ENCODE measurements at places on chromosomes 2 and 18. TPM values are rescaled to one million over a fixed set of nuclear protein-coding genes. Genes with fewer than 3 reads are reported as not detected.

DNA sequence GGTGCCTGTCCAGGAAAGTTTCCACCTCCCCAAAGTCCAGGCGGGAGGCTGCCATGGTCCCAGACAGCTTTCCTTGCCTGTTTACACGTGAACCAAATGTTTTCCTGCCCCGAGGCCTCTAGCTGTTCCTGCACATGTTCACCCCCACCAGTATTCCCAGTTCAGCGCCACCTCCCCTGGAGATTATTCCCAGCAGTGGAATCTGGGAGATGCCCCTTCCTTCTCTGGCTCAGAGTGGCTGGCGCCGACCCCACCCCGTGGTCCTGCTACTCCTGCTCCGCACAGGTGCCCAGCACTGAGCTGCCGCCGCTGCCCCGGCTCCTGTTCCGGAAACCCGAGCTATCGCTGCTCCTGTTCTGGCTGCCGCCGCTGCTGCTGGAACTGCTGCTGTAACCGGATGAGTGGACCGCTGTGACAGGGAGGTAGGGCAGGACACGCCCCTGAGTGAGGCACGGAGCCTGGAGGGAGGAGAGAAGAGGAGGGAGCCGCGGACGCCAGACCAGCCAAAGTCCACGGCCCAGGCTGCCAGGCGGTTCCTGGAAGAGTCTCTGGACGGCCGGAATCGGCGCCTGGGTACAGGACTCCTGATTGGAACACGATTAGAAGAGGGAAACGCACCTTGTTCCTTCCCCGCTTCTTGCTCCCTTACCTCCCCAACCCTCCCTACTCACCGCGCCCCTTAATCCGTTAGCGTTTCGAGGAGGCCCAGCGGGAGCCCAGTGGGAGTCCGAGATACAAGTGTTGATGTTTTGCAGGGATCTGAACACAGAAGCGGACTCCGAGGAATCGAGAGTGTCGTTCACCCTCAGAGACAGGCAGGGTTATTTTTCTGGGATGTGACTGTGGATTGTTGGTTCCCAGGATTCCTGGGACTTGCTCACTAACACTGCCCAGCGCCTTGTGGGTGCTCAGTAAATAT lies at the start of gene PDE11A:
TSS of gene PDE11A (minus strand) at position 395 of the 919 bp plus-strand sequence. CDS start at position 55, 340 bp downstream.
- no peaks in the 10 kb centered on the region for H3K36me3 ChIP-seq
- peak within 1 kb of the TSS; percentile 39 for H3K4me3 ChIP-seq
- H3K4me1 ChIP-seq = no peaks in the 10 kb centered on the region
- no peak for DNase-seq

- H3K36me3 ChIP-seq = no peaks in the 10 kb centered on the region
- no peak overlapping the region for H3K27ac ChIP-seq
- DNase-seq = no peak
- H3K27me3 ChIP-seq = no peaks in the 10 kb centered on the region
Measured at GRCh38 chr2:120452131-120452530, 106.2 kb downstream of the INHBB start.

DNA sequence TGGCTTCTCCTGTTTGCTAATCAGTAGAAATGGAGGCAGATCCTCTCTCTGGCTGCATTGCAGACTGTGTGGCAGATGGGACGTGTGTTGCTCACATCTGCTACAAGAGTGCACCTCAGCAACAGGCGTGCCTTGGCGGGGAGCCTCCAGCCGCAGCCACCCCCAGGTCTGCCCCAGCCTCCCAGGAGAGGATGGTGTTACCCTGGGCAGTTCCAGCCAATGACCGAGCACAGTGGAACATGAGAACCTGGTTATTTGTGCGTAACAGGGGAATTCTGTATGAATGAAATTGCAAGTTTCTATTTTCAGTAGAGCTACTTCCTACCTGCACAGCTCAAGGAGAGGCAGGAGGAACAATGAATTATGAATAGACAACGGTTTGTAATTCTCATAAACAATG lies 130.6 kb upstream of the CBLN2 start:
- H3K27ac ChIP-seq = no peak overlapping the region
- H3K4me3 ChIP-seq = no peak overlapping the region
- DNase-seq = no peak
- no peaks in the 10 kb centered on the region for H3K4me1 ChIP-seq
- no peaks in the 10 kb centered on the region for H3K36me3 ChIP-seq
- no peaks in the 10 kb centered on the region for H3K27me3 ChIP-seq

DNA sequence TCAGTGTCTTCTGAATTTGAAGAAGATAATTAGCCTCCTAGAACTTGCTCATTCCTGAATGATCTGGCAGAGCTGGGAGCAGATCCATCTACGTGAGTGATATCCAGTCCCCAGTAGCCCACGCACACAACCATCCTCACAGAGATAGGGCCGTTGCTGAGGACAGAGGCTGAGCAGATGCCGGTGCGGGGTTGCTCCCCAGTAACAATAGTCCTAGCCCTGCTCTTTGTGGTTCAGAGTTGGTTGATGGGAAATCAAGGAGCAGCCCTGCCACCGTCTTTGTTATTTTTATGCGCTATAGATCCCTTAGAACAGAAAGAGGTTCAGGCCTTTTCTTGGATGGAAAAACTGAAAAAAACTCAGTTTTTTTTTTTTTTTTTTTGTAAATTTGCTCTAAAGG lies 69.3 kb downstream of the VWA3B start:
- DNase-seq = no peak
- H3K27ac ChIP-seq = no peak overlapping the region
- no peaks in the 10 kb centered on the region for H3K27me3 ChIP-seq
- no peaks in the 10 kb centered on the region for H3K36me3 ChIP-seq

DNA sequence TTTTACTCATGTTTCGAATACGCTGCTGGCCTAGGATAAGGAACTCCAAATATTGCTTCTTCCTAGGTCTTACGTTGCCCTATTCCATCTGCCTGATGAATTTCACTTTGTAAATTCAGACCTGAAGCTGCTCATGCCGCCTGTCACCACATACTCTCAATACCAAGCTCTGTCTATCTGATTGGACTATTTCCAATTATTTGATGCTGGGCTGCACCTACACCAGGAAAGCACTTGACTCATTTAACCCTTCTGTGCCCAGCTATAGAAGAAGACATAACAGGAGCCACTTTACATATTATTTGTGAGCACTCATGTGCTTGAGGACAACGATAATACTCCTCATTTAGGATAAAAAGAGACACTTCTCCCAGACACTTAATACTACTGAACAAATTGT lies 1293.9 kb upstream of the LRRTM1 start:
- no peaks in the 10 kb centered on the region for H3K36me3 ChIP-seq
- no peak for DNase-seq
- H3K27me3 ChIP-seq = no peaks in the 10 kb centered on the region

DNA sequence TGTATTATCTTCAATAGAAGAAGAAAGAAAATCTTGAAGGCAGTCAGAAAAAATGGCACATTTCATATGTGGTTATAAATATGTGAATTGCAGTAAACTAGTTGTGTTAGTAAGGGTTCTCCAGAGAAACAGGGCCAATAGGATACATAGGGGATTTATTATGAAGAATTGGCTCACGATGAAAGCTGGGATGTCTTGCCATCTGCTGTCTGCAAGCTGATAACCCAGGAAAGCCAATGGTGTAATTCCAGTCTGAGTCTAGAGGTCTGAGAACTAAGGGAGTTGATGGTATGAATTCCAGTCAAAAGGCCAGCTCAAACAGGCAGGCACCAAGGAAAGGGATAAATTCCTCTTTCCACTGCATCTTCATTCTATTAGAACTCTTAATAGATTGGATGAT lies 362.4 kb downstream of the KCNJ3 start:
- no peak for DNase-seq
- no peak overlapping the region for H3K4me3 ChIP-seq
- H3K27ac ChIP-seq = no peak overlapping the region
- H3K27me3 ChIP-seq = no peaks in the 10 kb centered on the region
- H3K36me3 ChIP-seq = no peaks in the 10 kb centered on the region

- no peaks in the 10 kb centered on the region for H3K36me3 ChIP-seq
- no peak for DNase-seq
- H3K4me3 ChIP-seq = no peak overlapping the region
Measured at GRCh38 chr2:109261906-109262631, 133.1 kb downstream of the SH3RF3 start.

GRCh38 chr2:77873506-77873905 lies 351.3 kb upstream of the LRRTM4 start:
- no peak overlapping the region for H3K4me3 ChIP-seq
- H3K4me1 ChIP-seq = no peaks in the 10 kb centered on the region
- no peaks in the 10 kb centered on the region for H3K27me3 ChIP-seq
- DNase-seq = no peak
- H3K27ac ChIP-seq = no peak overlapping the region

DNA sequence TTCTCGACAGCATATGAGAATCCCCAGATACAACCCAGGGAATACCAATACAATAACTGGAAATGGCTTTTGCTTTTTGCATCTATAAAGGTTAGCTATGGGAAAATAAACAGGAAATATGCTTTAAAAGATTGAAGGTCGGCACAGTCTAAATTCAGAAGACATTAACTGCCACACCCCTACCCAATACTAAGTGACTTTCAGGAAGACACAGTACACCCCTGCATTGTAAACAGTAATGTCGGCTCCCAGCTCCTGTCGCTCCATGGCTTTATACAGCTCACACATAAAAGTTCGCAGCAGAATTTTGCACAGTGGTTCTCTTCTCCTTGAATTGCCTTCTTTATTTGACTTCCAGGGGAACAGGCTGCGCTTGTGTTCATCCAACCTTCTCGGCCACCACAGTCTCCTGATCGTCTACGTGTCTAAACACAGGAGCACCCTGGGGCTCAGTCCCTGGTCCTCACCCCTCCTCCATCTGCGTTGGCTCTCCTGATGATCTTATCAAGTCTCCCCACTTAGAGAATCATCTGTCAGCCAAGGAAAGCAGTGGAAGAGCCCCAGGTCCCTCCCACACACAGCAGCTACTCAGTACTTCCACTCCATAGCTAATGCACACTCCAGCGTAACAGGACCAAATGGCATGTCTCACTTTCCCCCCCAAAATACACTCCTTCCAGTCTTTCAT lies 22.7 kb downstream of the CYB5A start:
- H3K36me3 ChIP-seq = no peaks in the 10 kb centered on the region
- H3K4me1 ChIP-seq = no peaks in the 10 kb centered on the region
- H3K4me3 ChIP-seq = no peak overlapping the region
- no peak for DNase-seq

- no peaks in the 10 kb centered on the region for H3K27me3 ChIP-seq
- no peak for DNase-seq
- no peak overlapping the region for H3K4me3 ChIP-seq
- peaks cover 8% of the 10 kb centered on the region for H3K4me1 ChIP-seq
Measured at GRCh38 chr2:27095745-27096651, 9.4 kb downstream of the KHK start.

GRCh38 chr2:179671043-179671981 lies 190.1 kb downstream of the ZNF385B start:
- DNase-seq = no peak
- no peak overlapping the region for H3K27ac ChIP-seq
- H3K4me3 ChIP-seq = no peak overlapping the region
- no peaks in the 10 kb centered on the region for H3K27me3 ChIP-seq

DNA sequence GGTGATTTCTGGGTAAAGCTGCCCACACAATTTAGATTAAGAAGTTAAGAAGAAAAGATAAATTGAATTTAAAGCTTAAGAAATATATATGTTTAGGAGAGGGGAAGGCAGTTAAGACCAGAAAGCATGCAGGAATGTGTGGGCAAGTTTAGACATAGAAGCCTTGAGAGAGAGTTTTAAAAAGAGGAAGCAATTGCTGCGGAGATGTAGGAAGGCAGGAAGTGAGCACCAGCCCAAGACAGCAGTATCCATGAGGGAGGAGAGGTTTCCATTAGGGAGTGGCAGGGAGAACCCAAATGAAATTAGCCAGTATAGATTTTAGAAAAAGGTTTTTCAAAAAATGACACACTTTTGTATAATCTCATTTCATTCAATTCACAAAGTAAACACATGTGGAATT lies 24.3 kb downstream of the DSC2 start:
- H3K27ac ChIP-seq = no peak overlapping the region
- DNase-seq = no peak
- no peak overlapping the region for H3K4me3 ChIP-seq
- no peaks in the 10 kb centered on the region for H3K4me1 ChIP-seq
- no peaks in the 10 kb centered on the region for H3K27me3 ChIP-seq

DNA sequence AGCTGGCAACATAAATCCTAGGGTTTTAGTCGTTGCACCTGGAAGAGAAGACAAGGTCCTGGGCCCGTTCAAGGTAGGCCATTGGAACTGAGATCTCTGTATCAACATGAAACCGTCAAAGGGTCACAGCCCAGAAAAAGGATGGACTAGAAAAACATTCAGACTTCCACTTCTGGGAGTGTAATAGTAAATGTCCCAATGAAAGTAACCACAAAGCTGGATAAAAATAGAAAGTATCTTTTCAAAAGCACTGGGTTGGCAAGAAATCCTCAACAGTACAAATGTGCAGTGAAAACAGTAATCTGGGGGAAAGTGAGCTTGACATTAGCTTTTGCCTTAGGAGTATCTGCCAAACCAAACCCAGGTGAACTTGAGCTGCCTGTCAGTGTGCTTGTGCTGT lies 12.9 kb downstream of the CGREF1 start:
- no peak for DNase-seq
- no peaks in the 10 kb centered on the region for H3K36me3 ChIP-seq
- H3K27ac ChIP-seq = no peak overlapping the region
- H3K4me3 ChIP-seq = no peak overlapping the region
- peaks cover 4% of the 10 kb centered on the region for H3K27me3 ChIP-seq

DNA sequence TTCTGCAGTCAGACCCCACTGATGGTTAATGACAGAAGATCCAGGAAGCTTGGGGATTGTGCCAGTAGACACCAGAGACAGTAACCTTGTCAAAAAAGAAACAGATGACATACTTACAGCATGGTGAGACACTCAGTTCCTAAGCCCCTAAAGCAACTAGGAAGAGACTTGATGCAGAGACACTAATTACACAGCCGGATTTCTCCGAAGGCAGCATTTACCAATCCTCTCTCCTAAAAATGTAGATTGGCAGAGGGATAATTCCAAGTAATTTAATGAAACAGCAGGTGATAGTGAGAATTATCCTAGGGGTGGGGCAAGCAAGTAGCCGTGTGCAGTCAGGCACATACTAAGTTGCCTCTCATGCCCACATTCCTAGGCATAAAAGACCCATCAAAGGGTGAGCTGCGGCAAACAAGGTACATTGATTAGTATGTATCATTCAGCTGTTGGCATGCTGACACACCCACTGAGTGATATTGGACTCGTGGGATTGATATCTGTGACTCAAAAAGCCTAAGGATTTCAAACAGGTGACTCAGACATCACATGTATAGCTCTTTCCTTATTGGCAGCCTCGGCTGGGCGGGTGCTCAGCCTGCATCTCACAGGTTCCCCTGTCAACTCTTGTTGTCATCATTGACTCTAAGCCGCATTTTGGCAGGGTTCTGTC lies 296.7 kb upstream of the ATP5MC3 start:
- no peak overlapping the region for H3K4me3 ChIP-seq
- H3K27me3 ChIP-seq = no peaks in the 10 kb centered on the region
- DNase-seq = no peak
- H3K4me1 ChIP-seq = no peaks in the 10 kb centered on the region

- DNase-seq = no peak
- no peaks in the 10 kb centered on the region for H3K4me1 ChIP-seq
- H3K27me3 ChIP-seq = no peaks in the 10 kb centered on the region
- H3K4me3 ChIP-seq = no peak overlapping the region
Measured at GRCh38 chr2:30026091-30027055, 105.0 kb upstream of the ALK start.

The CMPK2 gene
- total RNA-seq = 0.62 TPM

The LRRC30 gene
- total RNA-seq = not detected

The POU3F3 gene
- not detected for total RNA-seq

The MTLN gene
- total RNA-seq = 120 TPM

The TMEM169 gene
- total RNA-seq = 0.63 TPM

The ALLC gene
- not detected for total RNA-seq

The ARHGEF4 gene
- 0.51 TPM for total RNA-seq

The GGCX gene
- total RNA-seq = 23.3 TPM

All from CD8-positive, alpha-beta memory T cell (primary cell).